ENCODE measurements at places on chromosomes 3 and 15.
A peak's percentile ranks its signal among the peaks of the same experiment; 100 is the strongest.

GRCh38 chr15:68784206-68784605 lies 36.5 kb downstream of the ANP32A start:
- DNase-seq, result no peak

DNA sequence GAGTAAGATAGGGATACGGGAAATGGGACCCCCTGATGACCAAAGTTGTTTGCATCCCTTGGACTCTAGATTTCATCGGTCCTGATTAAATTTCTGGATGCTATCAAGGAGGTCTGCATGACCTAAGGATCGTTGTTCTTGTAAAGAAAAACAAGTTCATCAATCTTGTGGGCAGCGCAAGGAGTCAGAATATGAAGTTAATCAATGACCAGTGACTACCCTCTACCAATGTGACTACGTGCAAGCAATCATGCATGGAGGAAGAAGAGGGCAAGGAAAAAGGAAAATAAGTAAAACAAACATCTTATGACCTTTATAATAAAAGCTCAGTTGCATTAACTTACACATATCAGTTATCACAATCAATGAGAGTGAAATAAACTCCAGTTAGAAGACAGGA lies 139.7 kb downstream of the RTP4 start:
- DNase-seq, result no peak

DNA sequence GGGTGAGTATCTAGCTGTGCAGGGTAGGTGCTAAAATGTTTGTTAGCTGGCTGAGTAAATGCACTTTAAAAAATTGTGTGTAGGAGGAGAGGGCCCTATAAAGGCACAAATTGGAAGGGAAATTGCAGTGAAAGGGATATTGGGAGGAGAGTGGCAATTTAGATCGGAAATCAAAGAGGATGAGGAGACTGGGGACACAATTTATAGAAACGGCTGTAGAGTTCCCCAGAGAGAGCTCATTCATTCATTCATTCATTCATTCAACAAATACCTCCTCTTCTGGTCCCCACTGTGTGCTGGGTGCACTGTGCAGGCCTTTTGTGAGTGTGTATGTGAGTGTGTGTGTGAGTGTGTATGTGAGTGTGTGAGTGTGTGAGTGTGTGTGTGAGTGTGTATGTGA lies 2.4 kb downstream of the DNAJA4 start:
- no peak for DNase-seq

- DNase-seq, result no peak
Measured at GRCh38 chr15:66757521-66757920, 55.5 kb downstream of the SMAD6 start.

DNA sequence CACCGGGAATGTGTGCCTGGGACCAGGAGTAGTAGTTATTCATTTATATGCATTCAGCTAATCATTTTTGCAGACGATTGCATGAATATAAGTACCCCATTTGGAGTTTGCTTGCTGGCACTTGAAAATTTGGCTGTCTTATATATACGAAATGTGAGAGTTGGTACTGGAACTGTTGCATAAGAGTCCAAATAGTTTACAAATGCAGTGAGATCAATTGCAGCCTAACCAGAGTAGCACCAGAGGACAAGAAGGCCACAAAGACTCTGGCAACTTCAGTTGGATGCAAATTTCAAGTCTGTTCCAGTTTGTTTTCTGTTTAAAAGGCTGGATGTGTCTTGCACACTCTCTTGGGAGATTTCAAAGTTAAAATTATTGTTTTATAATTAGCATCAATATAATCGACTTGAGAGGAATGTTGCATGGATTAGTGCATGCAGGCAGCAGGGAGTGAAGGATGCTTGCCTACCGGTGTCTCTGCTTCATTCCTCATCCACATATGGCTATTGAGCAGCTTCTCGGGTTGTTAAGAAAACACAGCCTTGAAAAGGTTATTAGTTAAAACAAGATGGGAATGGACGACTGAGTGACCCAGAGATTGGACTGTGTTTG lies 213.0 kb downstream of the PTPRG start:
- no peak for DNase-seq

GRCh38 chr15:89820666-89821611 lies 6.3 kb upstream of the ANPEP start:
- DNase-seq, result no peak

DNA sequence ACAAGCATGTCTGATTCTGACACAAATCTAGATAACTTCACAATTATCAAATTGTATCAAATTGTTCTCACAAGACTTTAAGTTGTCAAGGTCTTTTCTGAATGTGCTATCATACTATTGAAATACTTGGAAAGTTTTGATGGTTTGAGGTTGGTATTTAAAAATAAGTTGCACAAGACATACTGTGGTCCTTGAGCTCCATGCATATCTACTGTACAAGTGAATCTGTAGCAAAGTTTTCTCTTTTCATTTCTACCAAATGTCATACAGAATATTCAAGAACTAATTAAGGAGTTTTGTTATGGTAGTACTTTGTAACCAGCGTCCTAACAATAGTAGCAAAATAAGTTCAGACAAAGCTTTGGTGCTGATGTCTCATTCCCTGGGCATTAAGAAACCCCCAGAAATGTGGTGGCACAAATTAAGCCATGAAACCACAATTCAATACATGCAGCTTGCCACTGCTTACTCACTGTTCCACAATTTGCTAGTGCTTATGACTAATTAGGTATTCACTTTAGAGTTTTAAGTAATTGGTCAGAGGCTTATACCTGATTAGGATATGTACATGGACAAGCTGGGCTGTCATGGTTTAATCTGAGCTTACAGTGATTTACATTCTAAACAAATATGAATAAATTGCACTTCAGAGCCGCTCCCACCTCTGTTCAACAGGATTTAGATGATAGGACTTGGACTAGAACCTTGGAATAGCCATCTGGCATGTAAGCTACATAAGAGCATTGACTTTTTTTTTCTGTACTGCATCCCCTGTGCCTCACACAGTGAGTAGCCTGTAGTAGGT lies 8.8 kb downstream of the TBC1D23 start:
- no peak for DNase-seq

- peak; percentile 80 for DNase-seq
Measured at GRCh38 chr3:48151058-48151806, 37.0 kb downstream of the CDC25A start.

DNA sequence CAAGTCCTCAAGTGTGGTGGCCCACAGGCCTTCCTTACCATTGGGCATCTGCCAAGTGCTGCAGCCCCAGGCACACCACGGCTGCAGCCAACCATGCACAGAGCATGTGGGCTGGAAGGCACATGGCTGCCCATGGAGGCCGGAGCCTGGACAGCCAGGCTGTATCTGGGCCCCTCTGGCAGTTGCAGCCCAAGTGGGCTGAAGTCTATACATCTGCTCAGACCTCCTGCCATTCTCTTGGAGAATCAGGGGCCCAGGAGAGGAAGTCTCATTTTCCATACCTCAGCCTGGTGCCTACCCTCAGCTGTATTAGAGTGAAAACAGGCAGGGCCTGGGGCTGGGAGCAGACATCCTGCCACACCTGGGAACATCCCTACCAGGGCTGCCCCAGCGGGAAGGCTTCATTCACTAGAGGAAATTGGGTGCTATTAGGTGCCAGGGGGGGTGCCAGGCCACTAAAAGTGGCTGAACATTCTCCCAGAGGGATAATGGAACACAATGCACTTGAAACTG lies 48.0 kb upstream of the SLCO2A1 start:
- DNase-seq, result no peak

DNA sequence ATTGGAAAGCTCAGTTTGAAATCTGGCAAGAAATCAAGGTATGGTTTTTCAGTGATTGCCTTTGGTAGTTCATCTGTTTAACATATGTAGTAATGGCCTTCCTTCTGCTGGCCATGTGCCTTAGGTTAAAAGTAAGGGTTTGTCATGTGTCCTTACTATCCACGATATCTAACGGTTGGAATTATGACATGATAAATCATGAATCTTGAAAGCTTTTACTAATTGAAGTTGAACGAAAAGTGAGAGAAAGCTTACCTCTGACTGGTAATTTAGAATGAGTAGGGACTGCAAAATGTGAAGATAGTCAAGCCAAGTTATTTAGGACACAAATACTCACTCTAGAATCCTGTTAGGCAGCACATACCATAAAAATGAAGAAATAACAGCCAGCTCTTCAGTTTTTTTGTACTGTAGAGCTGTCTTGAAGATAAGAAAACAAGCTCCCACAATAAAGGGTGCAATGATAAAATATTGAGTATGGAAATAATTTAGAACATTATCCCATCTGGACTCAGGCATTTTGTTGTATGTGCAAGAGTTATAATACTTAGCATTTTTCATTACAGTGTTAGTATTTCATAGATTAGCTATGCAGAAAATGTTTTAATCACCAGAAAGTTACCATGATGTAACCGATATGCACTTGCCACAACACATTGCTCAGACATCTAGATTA lies 303.4 kb downstream of the ZNF385D start:
- DNase-seq, result no peak

- DNase-seq, result no peak
Measured at GRCh38 chr3:37856381-37856780, 5.3 kb upstream of the CTDSPL start.

DNA sequence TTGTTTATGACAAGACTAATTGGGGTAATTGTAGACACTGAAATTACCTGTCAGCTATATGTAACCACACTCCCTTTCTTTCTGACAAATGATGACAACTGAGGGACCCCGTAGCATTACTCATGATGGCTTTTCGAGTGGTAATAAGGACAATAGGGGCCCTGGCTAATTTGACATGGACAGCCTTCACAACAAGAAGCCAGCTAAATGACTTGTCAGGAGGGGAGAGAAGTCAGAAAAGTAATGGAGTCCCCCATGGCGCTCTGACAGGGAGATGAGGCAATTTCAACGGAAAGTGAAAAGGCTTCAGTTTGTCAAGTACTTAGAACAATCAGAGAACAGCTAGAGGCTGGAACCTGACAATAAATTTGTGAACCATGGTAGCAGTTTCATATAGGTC lies 177.3 kb downstream of the CDIN1 start:
- peak; percentile 98 for DNase-seq

GRCh38 chr3:32502118-32502945 lies at the start of gene CMTM6:
Gene CMTM6, minus strand, starts transcription at chr3:32502852. Its CDS starts 107 bp downstream, at chr3:32502745.
- peak; percentile 83 for DNase-seq

DNA sequence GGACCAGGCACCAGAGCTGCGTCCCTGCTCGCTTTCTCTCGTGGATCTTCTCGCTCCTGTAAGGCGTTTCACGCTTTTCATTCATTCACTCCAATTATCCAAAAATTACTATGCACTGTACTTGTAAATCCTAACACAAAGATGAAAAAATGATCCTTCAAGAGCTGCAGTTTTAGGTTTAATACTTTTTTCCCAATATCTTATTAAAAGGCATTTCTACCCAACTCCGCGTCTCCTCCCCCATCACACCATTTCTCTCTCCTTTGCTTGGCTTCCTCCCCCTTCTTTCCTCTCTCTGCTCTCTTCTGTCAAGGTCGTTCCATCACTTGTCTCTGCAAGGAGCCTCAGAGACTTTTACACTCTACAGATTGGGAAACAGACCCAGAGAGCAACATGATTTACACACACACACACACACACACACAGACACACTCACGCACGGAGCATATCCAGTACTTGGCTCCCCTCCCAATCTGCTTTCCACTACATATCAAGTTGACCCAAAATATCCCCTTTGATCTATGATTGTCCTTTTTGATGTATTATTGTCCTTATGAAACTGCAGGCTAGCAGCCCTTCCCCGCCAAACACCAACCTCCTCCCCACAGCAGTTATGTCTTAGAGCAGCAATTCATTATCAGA lies 479 bp upstream of the CLDN1 start:
- DNase-seq, result no peak
